Stimulated activated CD4-positive, alpha-beta T cell treated with anti-CD3 and anti-CD28 coated beads, TNF-alpha, amount 100 ng/mL, for 24 hours (primary cell): ENCODE measurements at places on chromosomes 12 and 14.
A peak's percentile ranks its signal among the peaks of the same experiment; 100 is the strongest.

DNA sequence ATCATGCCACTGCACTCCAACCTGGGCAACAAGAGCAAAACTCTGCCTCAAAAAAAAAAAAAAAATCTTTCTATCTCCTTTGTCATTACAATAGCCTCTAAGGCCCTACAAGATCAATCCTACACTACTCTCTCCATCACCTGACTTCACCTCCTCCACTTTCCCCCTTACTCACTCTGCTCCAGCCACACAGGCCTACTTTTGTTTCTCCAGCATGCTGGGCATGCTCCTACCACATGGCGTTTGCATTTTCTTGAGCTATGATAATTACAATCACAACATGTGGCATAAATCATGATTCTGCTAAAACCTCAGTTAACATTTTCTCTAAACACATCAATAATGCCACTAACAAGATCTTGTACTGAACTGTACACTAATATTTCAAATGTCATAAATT, 7.8 kb downstream of the PPP1R13B start:
- no peak for DNase-seq

- no peak for DNase-seq
Measured at GRCh38 chr14:100678469-100678828, 48.2 kb upstream of the DLK1 start.

DNA sequence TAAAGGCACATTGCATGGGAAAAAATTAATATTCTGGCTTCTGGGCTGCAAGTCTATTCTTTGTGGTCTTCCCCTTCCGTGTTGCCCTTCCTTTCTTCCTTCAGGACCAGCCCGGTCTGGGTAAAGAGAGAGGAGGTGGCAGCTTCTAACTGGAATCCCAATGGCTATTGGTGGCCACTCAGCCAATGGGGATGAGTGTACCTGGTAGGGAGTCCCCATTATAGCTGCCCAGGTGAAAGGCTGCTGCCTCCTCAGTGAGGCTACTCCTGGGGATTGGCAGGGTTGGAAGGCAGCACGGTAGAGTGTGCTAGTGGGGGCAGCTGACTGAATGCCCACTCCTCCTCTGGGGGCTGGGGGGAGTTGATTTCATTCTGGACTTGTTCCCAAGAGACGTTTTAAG, 112.6 kb downstream of the RBM19 start:
- DNase-seq: no peak

GRCh38 chr12:3040663-3041544, 36.3 kb upstream of the TSPAN9 start:
- DNase-seq: no peak

DNA sequence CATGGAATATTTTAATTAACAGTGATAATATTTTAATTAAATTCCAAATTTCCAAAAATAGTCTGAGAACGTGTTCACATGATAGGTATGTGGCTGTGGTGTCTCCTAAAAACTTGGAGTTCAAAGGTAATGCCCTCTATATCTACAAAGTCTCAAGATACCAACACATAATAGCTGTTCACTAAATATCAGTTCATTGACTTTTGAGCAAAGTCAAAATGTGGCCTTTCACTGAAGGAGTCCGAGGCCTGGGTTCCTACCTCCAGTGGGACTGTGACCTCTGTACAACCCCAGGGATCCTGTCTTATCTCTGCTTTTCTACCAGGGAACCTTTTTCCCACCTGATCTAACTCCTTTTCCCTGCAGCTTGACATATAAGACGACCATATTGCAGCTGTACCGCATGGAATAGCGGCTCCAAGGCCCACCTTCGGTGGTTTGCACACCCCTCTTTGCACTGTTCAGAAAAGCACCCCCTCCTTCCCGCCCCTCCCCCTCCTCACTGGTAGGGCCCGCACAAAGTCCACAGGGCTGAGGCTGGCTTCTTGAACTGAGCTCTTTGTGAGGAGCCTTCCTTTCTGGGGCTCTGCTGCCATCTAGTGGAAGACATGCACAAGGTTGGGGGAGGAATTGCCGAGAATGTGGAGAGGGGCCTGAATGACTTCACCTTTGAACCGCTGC, 3.1 kb downstream of the CCND2 start:
- peak; percentile 82 for DNase-seq

GRCh38 chr12:87793131-87793530, 236.1 kb downstream of the C12orf50 start:
- DNase-seq: no peak

DNA sequence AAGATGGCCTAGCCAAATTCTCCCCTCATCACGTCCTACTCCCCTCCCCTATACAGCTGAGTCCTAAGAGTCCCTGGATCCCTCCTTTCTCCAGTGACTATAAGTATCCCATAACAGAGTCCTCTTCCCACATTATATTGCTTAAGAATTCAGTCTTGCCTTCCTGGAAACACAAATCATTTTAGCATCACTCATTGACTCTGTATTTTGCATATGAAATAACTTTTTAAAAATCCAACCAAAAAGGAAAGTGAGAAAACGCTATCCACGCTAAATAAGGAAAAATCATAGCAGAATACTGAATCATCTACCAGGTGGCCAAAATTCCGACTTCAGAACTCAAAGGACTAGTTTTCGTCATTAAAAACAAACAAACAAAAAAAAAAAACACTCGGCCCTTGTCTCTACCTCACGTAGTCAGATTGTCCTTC, 130.2 kb downstream of the GCH1 start:
- DNase-seq: no peak
